Keratinocyte (primary cell): ENCODE measurements at places on chromosomes 4 and X.
A peak's percentile ranks its signal among the peaks of the same experiment; 100 is the strongest.

- no peaks in the 10 kb centered on the region for H3K4me1 ChIP-seq
- H3K36me3 ChIP-seq: no peaks in the 10 kb centered on the region
- no peaks in the 10 kb centered on the region for H3K27me3 ChIP-seq
- no peak overlapping the region for H3K27ac ChIP-seq
- DNase-seq: no peak
- H3K4me3 ChIP-seq: no peak overlapping the region
Observed at GRCh38 chr4:144565527-144566195, 80.3 kb upstream of the HHIP start.

DNA sequence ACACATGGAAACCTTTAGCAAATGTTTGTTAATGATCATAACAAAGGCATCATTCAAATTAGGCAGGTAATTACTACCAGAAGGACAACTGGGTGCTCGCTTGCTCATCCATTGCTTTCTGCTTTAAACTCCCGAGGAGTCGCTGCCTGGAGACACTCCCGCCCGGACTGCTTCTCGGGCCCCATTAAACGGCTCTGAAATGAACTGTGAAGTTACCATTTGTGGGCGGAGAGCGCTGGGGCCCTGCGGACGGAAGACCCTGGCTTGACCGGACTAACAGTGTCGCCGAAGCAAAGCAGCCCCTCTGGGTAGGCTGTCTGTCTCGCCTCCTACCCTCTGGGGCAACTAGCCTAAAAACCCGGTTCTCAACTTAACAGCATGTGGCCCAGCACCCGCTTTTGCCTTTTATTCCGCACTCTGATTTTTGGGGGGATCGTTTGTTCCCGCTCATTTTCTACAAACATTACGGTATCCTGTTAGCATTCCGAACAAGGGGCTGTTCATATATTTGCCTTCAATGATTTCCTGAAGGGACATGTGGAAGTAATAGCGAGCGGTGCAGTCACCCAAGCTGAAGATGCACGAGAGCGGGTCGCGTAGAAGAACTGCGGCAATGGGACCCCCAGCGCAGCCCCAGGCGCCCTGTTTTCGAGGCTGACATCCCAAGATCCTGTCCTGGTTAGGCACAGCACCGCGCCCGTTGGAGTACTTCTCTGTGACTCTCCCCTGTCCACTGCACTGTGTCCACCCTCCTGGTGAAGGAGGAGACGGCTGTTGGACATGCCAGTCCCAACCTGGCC is 1.6 kb upstream of the PDGFRA start:
- no peak for DNase-seq
- no peak overlapping the region for H3K27ac ChIP-seq
- peaks cover 47% of the 10 kb centered on the region for H3K4me1 ChIP-seq
- H3K4me3 ChIP-seq: peak overlapping the region; percentile 73
- peaks cover 75% of the 10 kb centered on the region for H3K27me3 ChIP-seq

DNA sequence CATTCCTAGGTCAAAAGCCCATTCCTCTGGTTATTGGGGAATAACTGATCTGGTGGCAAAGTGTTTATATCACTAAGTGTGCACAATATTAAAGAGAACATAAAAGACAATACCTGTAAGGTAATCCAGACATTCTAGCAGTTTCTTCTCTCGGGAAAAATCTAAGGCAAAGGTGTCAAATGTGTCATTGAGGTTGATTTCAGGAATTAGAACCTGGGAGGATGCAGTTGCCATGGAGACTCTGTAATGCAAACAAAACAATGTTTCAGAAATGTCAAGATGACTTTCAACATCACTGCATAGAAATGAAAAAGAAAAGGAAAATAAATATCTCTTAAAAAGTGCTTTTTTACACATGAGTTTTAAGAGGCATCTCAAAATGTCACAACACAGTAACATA is 145.9 kb downstream of the MID1 start:
- no peaks in the 10 kb centered on the region for H3K27me3 ChIP-seq
- no peak overlapping the region for H3K4me3 ChIP-seq
- no peaks in the 10 kb centered on the region for H3K36me3 ChIP-seq
- no peak overlapping the region for H3K27ac ChIP-seq

DNA sequence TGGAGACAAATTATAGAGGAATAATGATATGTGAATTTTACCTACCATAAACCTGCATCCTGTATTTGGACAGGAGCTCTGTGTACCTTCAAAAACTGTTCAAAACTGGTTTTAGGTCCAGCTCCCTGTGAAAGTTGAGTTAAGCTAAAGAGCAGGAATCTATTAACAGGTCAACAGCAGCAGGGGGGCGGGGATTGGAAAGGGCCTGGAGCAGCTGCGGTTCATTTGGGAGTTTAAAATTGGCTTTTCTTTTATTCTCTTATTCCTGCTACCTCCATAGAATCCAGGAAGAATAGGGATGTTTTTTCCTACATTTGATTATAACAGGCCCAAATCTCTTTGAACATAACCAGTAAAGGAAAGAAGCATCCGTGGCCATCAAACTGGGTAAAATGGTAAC is 23.8 kb downstream of the SHROOM3 start:
- H3K27me3 ChIP-seq: no peaks in the 10 kb centered on the region
- no peak for DNase-seq
- H3K4me3 ChIP-seq: no peak overlapping the region
- H3K4me1 ChIP-seq: peaks cover 10% of the 10 kb centered on the region
- H3K36me3 ChIP-seq: no peaks in the 10 kb centered on the region

- H3K27ac ChIP-seq: no peak overlapping the region
- no peaks in the 10 kb centered on the region for H3K36me3 ChIP-seq
- no peak for DNase-seq
- no peaks in the 10 kb centered on the region for H3K4me1 ChIP-seq
- H3K27me3 ChIP-seq: no peaks in the 10 kb centered on the region
Observed at GRCh38 chrX:129823522-129823921, 20.2 kb downstream of the ZDHHC9 start.

GRCh38 chr4:87497159-87497558 is 32.0 kb downstream of the SPARCL1 start:
- no peaks in the 10 kb centered on the region for H3K27me3 ChIP-seq
- H3K4me3 ChIP-seq: no peak overlapping the region
- DNase-seq: no peak

- no peak for DNase-seq
- H3K4me3 ChIP-seq: no peak overlapping the region
- H3K36me3 ChIP-seq: no peaks in the 10 kb centered on the region
- H3K27ac ChIP-seq: no peak overlapping the region
- no peaks in the 10 kb centered on the region for H3K4me1 ChIP-seq
Observed at GRCh38 chr4:144181391-144181790, 40.9 kb upstream of the GYPA start.

DNA sequence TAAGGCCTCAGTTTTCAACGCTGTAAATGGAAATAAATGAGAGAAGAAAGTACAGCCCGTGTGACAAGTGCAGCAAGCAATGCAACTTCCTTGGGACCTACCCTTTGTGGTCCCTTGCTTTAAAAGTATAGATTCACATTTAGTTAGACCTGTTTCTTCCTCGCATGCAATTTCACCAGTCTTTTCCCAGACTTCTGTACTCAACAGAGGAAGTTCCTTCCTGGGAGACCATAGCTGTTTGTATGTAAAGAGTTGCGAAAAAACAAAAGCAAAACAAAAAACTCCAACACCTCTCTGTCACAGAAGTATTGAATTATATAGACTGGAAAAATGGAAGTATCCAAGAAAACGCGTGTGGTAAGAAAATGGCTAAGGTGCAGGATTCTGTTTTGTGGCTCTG is 1.1 kb upstream of the IRF2 start:
- DNase-seq: no peak
- peak overlapping the region; percentile 94 for H3K4me3 ChIP-seq
- peaks cover 17% of the 10 kb centered on the region for H3K4me1 ChIP-seq
- no peaks in the 10 kb centered on the region for H3K36me3 ChIP-seq

GRCh38 chrX:82742351-82742750 is 765.7 kb upstream of the POU3F4 start:
- no peaks in the 10 kb centered on the region for H3K4me1 ChIP-seq
- H3K4me3 ChIP-seq: no peak overlapping the region
- no peak overlapping the region for H3K27ac ChIP-seq
- no peaks in the 10 kb centered on the region for H3K27me3 ChIP-seq
- DNase-seq: no peak

- peaks cover 42% of the 10 kb centered on the region for H3K4me1 ChIP-seq
- H3K36me3 ChIP-seq: peaks cover 5% of the 10 kb centered on the region
- peak overlapping the region; percentile 91 for H3K4me3 ChIP-seq
- H3K27ac ChIP-seq: peak overlapping the region; percentile 93
- no peak for DNase-seq
Observed at GRCh38 chr4:55545151-55545550, 1.6 kb downstream of the CLOCK start.

- H3K27me3 ChIP-seq: no peaks in the 10 kb centered on the region
- H3K27ac ChIP-seq: no peak overlapping the region
- H3K4me3 ChIP-seq: no peak overlapping the region
- DNase-seq: no peak
- H3K36me3 ChIP-seq: peaks cover 2% of the 10 kb centered on the region
Observed at GRCh38 chr4:185370268-185370949, 25.3 kb downstream of the LRP2BP start.

DNA sequence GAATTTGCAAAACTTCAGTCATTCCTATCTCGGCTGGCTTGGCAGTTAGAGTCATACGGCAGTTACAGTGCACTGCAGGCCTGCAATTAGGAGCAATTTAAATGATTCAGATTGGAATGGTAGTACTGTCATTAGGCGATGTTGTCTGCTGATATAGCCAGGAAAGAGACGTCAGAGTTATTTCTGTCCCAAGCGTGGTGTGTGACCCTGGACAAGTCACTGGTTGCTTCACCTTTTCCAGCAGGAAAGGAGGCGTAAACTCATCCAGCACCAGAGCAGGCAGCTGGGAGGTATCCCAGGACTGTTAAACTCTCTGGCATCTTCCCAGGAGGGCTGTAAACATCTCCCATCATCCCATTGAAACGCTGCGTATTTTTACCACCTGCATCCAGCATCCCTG is 836 bp upstream of the LNX1 start:
- no peaks in the 10 kb centered on the region for H3K27me3 ChIP-seq
- H3K27ac ChIP-seq: peak overlapping the region; percentile 82
- H3K4me3 ChIP-seq: no peak overlapping the region
- no peak for DNase-seq
- H3K36me3 ChIP-seq: no peaks in the 10 kb centered on the region

GRCh38 chr4:100290585-100290984 is 100.3 kb upstream of the DDIT4L start:
- H3K27me3 ChIP-seq: no peaks in the 10 kb centered on the region
- no peak overlapping the region for H3K4me3 ChIP-seq
- no peaks in the 10 kb centered on the region for H3K36me3 ChIP-seq
- no peak for DNase-seq

GRCh38 chr4:173537613-173538147 is 7.7 kb upstream of the HAND2 start:
- H3K36me3 ChIP-seq: no peaks in the 10 kb centered on the region
- H3K27me3 ChIP-seq: peaks cover 69% of the 10 kb centered on the region
- no peak overlapping the region for H3K27ac ChIP-seq
- DNase-seq: no peak
- no peaks in the 10 kb centered on the region for H3K4me1 ChIP-seq
- no peak overlapping the region for H3K4me3 ChIP-seq

DNA sequence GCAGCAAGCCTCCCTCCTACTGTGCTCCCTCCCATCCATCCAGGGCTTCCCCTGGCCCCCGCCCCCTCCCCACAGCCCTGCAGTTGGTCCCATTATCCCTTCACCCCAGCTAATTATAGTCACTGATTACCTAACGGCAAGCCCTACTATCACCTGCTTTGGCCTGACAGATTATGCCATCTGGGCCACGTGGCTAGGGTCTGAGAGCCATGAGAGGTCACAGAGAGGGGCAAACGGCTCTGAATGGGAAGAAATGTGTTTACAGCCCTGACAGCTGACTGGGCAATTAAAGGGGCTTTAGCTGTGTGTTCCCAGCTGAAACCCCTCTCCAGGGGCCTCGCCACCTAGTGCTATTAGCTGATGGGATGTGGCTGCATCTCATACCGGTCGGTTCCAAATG is 134.4 kb upstream of the CPEB2 start:
- H3K4me3 ChIP-seq: no peak overlapping the region
- H3K27ac ChIP-seq: no peak overlapping the region
- peaks cover 19% of the 10 kb centered on the region for H3K4me1 ChIP-seq

- H3K4me1 ChIP-seq: no peaks in the 10 kb centered on the region
- no peak overlapping the region for H3K4me3 ChIP-seq
- H3K27ac ChIP-seq: no peak overlapping the region
- no peak for DNase-seq
- no peaks in the 10 kb centered on the region for H3K27me3 ChIP-seq
Observed at GRCh38 chr4:177860171-177860570, 417.9 kb upstream of the AGA start.

DNA sequence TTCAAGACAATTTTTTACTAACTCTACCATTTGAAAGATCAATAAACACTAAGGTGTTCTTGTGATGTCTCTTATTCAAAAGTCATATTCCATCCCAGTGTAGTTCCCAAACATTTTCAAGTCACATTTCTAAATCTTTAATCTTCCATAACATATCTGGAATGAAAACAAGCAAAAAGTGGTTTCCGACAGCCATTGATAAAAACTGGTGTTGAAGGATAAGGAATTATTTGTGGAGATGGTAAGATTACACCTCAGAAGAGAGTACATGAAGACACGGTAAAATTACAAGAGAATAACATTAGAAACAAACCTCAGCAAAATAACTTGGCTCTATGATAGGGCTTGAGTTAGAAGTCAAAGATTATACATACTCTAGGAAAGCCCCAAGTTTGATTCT is 4.3 kb downstream of the CHIC2 start:
- no peaks in the 10 kb centered on the region for H3K27me3 ChIP-seq
- no peak overlapping the region for H3K27ac ChIP-seq
- H3K4me3 ChIP-seq: no peak overlapping the region
- DNase-seq: no peak

DNA sequence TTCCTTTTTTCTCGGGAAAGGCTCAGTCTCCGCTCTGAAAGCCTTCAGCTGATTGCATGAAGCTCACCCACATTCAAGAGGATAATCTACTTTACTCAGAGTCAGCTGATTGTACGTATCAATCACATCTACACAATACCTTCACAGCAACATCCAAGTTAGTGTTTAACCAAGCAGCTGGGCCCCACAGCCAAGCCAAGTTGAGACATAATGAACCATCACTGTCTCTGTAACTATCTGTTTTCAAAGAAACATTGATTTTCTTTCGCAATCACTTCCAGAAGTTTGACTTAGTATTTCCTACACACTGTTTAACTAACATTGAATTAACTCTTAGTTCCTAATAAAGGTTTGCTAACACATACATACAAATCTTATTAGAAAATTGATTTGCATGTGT is 40.3 kb downstream of the RWDD4 start:
- no peaks in the 10 kb centered on the region for H3K4me1 ChIP-seq
- no peaks in the 10 kb centered on the region for H3K27me3 ChIP-seq
- H3K36me3 ChIP-seq: no peaks in the 10 kb centered on the region
- DNase-seq: no peak
- no peak overlapping the region for H3K27ac ChIP-seq
- no peak overlapping the region for H3K4me3 ChIP-seq

DNA sequence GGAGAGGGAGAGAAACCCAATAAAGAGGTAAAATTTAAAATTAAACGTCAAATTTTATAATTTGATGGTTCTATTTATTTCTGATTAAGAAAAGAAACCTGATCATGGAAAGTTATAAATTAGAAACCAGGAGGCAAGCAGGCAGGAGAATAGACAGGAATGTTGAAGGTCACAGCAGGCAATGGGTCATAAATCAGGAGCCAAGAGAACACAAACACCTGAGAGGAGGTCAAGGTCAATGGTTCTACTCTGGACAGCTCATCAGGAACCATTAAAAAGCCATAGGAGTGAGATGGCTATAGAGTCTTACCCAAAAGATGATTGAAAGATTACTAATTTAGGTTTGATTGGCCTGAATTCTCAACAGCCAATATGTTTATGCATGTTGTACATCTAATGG is 126.9 kb upstream of the HCCS start:
- no peaks in the 10 kb centered on the region for H3K36me3 ChIP-seq
- H3K27ac ChIP-seq: no peak overlapping the region
- DNase-seq: no peak
- no peaks in the 10 kb centered on the region for H3K27me3 ChIP-seq
- H3K4me1 ChIP-seq: no peaks in the 10 kb centered on the region
